NCI-H524 (cell line): ENCODE measurements at places on chromosomes 7 and 10.

DNA sequence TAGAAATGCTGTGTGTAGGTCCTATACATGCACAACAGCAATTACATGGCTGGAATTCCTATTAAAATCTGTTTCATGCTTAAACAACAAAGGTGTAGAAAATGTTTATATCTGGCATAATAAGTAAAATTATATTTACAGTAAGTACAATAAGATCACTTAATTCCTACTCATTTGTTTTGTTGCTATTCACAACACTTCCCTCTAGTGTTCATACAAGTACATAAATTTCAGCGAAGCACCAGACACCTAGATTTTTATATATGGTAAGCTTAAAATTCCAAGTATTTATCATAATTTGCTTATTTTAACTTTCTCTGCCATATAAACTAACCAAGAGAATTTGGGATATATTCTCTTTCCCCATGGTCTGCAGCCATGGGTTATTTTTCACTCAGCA lies 51.8 kb upstream of the ANK3 start:
- peak; percentile 1 for DNase-seq

DNA sequence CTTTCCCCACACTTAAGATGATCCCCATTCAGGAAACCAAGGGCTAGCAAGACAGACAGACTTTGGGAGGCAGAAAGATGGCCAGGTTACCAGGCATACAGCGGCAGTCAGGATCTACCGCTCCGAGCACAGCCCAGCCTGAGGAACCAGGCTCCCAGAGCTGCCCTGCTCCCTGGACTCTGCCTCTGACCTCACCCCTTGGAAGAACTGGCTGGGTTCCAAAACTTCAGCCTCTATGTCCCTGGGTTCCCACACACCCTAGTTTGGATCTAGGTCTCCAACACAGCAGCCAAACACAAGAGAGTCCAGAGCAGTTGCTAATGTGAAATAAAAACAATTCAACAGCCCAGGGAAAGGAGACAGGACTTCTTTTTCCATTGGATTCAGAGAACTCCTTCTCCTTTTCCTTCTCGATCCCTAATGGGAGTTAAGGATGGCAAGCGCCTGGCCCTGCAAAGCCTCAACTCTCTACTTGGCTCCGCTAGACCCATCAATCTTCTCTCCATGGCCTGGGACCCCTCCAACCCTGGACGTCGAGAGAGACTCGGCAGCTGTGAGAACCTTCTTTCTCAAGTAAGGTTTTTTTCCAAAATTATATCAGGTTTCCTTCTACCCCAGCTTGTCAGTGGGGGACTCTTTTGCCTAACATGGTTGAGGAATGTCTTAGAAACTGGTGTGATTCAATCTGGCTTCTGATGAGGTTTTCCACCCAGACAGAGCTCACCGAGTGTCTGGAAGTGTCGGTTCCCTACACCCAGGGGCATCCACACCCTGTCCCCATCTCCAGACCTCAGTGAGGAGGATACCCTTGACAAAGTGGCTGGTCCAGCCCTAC lies 219.6 kb downstream of the KCNMA1 start:
- DNase-seq = no peak

- no peak for DNase-seq
Observed at GRCh38 chr10:20407357-20407756, 489.8 kb downstream of the NEBL start.

- DNase-seq = no peak
Observed at GRCh38 chr7:79770063-79770462, 316.6 kb upstream of the MAGI2 start.

DNA sequence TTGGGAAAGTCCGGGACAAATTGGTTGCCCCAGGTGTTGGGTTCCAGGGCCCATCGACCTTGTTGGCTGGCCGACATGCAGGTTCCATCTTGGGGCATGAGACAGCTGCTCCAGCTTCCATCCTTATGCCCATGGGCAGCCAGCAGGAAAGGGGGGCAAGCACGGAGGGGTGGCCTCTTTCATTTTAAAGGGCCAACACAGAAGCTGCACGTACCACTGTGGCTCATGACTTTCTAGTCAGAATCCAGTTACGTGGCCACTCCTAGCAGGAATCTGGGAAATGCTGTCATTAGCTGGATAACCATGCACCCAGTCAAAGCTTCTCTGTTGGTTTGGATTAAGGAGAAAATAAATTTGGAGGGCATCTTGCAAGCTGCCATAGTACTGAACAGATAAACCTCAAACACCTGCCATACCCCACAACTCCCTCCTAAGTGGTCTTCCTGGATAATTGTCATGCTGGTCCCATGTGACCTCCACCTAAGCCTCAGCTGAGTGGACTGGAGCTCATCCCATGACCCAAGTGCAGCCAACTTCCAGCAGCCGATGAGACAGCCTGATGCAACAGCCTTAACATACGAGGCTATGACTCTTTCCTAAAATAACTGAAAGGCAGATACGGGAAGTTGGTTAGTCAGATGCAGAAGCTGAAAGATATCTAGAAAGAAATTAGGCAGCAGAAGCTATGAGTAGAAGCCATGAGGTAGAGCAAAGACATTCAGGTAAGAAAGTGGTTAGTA lies 21.4 kb upstream of the GSDME start:
- no peak for DNase-seq

- no peak for DNase-seq
Observed at GRCh38 chr7:157930441-157930840, 593.6 kb downstream of the DNAJB6 start.

GRCh38 chr10:67331121-67331910 lies 364.7 kb downstream of the CTNNA3 start:
- no peak for DNase-seq

DNA sequence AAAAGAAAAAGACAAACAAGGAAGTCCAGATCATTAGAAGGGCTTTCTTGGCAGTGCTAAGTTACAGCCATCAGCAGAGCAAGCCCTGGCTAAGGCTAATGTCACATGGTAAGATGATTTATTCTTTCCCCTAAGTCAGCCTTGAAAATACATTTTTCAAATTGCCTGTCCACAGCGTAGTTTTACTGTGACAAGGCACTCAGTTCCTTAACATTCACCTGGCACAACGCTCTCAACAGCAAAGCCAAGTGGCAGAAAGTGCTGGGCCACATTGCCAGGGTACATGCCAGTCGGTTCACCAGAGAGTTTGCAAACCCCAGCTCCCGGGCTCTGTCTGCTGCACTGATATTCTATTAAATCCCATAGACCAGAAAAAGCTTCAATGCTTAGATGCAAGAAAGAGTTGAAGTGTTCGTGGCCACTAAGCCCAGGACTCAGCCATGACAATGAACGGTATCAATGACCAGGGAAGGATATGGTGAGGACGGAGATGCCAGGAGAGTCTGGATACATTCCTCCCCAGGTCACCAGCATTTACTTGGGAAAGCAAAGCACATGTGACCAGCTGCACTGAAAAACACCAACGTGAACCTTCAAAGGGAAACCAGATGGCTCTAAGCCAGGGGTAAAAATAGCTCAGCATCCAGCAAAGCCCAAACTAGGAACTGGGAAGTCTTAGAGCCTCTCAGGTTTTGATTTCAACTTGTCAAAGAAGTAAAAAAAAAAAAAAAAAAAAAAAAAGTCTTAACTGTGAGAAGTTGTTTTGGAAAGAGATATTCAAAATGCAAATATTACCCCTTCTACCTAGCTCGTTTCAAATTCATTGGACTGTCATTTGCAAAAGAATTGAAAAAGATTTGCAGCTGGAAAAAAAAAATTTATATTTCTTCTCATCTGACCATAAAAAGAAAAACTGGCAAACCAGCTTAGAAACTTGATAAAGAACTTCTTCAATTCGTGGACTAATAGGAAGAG lies 23.9 kb upstream of the MPP7 start:
- peak; percentile 25 for DNase-seq

- DNase-seq = no peak
Observed at GRCh38 chr7:44280993-44281721, 44.2 kb downstream of the CAMK2B start.

DNA sequence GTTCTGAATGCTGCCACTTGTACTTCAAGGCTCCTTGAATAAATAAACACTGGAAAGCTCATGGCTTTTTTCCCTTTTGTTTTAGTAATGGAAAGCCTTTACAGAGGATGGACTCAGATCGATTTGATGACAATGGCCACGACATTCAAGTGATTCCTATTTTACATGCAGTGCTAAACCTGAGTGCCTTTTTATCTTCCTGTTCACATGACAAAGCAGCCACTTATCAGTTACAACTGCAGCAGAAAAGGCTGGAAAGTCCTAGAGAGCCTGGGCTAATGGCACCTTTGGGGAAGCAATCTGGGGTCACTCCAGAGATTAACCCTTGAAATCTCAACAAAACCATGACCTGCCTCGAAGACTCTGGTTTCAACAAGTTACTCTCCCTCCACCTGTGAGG lies 249.0 kb upstream of the AUTS2 start:
- DNase-seq = no peak

DNA sequence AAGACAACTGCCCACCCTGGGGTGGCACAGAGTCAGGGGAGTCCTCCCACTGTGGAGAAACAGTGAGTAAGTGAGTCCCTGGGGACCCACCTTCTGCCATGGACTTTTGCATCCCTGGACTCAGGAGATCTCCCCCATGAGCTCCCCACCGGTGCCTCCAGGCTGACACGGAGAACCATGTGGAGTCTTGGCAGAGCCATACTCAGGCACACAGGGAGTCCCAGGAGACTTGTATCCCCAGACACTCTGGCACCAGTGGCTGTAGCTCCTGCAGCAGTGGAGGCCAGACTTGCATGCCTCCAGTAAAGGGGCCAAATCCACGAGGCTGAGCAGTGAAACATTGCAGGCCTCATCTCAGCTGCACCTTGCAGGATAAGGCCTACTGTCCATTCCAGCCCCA lies 791.4 kb downstream of the PCDH15 start:
- no peak for DNase-seq

DNA sequence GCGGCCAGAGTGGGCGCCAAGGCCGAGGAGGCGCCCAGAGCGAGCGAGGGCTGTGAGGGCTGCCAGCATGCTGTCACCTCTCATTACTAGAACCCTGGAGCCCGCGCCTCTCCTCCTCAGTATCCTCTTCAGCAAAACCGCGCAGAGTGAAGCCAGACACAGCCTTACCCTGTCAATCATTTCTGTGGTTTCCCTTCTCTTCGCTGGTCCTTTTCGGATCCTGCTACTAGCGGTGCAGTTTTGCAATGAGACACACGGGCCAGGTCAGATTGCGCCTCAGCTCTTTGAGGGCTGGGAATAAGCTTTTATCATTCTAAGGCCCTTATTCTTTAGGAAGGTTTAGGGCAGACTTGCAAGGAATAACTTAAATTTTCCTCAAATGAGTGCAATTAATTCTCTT lies 55.5 kb upstream of the FAM171A1 start:
- DNase-seq = no peak

DNA sequence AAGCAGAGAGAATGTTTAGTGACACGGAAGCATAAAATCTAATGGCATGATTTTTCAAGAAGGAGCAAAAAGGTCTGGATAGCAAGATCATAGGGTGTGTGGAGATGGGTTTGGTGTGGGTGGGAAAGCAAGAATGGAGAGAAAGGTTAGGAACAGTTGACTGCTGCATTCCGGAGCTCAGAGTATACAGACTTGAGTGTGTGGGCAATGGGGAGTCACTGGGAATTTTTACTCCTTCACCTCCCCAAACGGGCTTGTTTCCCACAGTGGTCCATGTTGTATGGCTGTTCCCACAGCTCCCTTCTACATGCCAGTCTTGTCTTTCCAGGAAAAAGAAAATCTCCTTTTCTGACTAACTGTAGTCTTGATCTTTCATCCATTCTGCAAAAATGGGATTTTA lies 122.1 kb downstream of the CDK6 start:
- no peak for DNase-seq

- DNase-seq = no peak
Observed at GRCh38 chr10:6019010-6019782, 41.9 kb upstream of the IL15RA start.

DNA sequence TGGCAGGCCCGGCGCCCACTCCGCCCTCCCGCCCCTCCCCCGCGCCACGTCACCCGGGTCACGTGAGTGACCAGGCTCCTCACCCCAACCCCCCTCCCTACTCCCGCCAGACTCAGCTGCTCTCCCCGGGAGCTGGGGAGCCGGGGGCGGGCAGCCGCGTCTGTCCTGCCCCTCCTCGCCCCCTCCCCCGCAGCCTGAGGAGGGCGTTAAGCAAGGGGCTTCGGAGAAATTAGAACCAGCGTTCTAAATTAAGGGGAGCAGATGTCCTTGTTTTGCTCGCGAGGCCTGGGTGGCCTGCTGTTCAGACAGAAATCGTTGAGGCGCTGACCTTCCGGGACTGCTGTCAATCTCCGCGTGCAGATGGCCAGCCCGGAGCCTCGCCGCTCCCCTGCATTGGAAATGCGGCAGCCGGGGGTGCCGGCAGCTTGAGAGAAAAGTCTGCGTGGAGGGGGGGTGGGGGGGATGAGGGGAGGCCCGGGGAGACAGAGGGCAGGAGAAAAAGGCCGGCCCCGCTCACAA lies 102.2 kb upstream of the ZNF438 start:
- peak; percentile 91 for DNase-seq

DNA sequence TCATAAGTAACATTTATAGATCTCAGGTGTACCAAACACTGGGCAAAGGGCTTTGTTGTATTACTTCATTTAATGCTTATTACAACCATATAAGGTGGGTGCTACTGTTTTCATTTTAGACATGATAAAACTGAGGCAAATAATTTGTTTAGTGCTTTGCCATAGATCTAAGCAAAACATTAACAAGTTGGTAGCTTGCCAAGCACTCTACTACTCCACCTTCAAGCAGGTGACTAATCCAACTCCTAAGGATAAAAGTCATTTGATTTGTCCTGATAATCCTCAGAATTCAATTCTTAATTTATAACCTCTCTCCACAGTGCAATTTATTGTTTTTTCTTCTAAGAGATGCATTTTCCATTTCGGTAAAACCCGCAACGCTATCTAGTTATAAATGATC lies 646.4 kb downstream of the GRM8 start:
- DNase-seq = no peak

- DNase-seq = no peak
Observed at GRCh38 chr7:148276314-148277041, 314.1 kb upstream of the C7orf33 start.

DNA sequence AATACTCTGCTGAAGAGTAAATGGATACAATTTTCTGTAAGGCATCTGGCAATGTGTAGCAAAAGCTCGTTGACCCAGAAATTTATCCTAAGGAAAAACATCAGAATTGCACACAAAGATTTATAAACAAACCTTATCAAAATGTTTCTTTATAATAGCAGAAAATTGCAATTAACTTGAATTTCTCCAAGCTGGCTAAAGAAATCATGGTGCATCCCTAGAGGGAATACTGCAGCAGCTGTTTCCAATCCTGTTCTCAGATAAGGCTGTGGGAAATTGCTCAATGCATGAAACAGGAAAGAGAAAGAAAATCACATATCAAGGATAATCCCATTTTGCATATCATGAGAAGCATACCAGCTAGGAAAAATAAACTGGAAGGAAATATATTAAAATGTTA lies 18.7 kb downstream of the TACR2 start:
- DNase-seq = no peak

- no peak for DNase-seq
Observed at GRCh38 chr7:46026741-46027140, 105.7 kb upstream of the IGFBP3 start.

GRCh38 chr7:77753173-77753572 lies 45.1 kb downstream of the TMEM60 start:
- DNase-seq = no peak

DNA sequence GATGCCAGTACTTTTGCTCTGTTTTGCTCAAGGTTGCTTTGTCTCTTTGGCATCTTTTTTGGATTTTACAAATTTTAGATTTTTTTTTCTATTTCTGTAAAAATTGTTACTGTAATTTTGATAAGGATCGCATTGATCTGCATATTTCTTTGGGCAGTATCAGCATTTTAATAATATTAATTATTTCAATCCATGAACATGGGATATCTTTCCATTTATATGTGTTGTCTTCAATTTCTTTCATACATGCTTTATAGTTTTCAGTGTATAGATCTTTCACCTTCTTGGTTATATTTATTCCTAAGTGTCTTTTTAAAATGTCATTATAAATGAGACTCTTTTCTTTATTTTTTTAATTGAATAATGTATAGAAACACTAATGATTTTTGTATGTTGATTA lies 301.6 kb upstream of the SEMA3D start:
- no peak for DNase-seq
